A549 treated with RU486 at 1 μM for 4 hours (cell line): ENCODE measurements at places on chromosomes 6 and 20. TPM values are rescaled to one million over a fixed set of nuclear protein-coding genes. Genes with fewer than 3 reads are reported as not detected.

The BEND6 gene
- 0.53 to 1.6 TPM (median 0.88 TPM) in 5 replicates for total RNA-seq

The GRM1 gene
- 0.05 to 0.08 TPM (median 0.06 TPM) in 4 of 5 replicates, not detected in the other for total RNA-seq

The EPB41L2 gene
- total RNA-seq, result 29.5 to 48.3 TPM (median 38.8 TPM) in 5 replicates

The DAAM2 gene
- total RNA-seq, result not detected in 5 replicates

The STX7 gene
- 20.7 to 26.0 TPM (median 22.4 TPM) in 5 replicates for total RNA-seq

The PI3 gene
- 2.2 to 3.6 TPM (median 3.5 TPM) in 5 replicates for total RNA-seq

The MAFB gene
- total RNA-seq, result 0.05 to 0.11 TPM (median 0.07 TPM) in 5 replicates

The TAF11 gene
- total RNA-seq, result 15.2 to 21.6 TPM (median 19.5 TPM) in 5 replicates

The KIF13A gene
- 17.3 to 22.7 TPM (median 21.0 TPM) in 5 replicates for total RNA-seq

The COL11A2 gene
- 0.37 to 1.3 TPM (median 0.90 TPM) in 5 replicates for total RNA-seq

The RCAN2 gene
- total RNA-seq, result not detected in 5 replicates

The FAM83B gene
- 0.06 to 0.13 TPM (median 0.09 TPM) in 5 replicates for total RNA-seq

The TGM3 gene
- 0.05 TPM in 1 of 5 replicates, not detected in the others for total RNA-seq

The CRISP1 gene
- not detected in 5 replicates for total RNA-seq

The C2 gene
- 0.15 to 0.45 TPM (median 0.35 TPM) in 5 replicates for total RNA-seq

The DYNLT2 gene
- total RNA-seq, result 0.27 to 0.70 TPM (median 0.65 TPM) in 5 replicates

The AKAP7 gene
- 1.4 to 3.8 TPM (median 3.3 TPM) in 5 replicates for total RNA-seq

The RALY gene
- total RNA-seq, result 121 to 158 TPM (median 157 TPM) in 5 replicates

The RFX6 gene
- total RNA-seq, result not detected in 5 replicates

The GPR63 gene
- total RNA-seq, result 0.33 to 0.75 TPM (median 0.64 TPM) in 5 replicates

The TMEM30A gene
- total RNA-seq, result 15.6 to 47.8 TPM (median 44.4 TPM) in 5 replicates
